ENCODE measurements at places on chromosomes 4 and X.

GRCh38 chr4:174517502-174518445 is 4.5 kb downstream of the HPGD start:
- DNase-seq, result no peak

- no peak for DNase-seq
These were observed 99.1 kb upstream of the EDNRA start for GRCh38 chr4:147381749-147382148.

GRCh38 chr4:60938181-60938580 is 261.9 kb upstream of the ADGRL3 start:
- DNase-seq, result no peak

DNA sequence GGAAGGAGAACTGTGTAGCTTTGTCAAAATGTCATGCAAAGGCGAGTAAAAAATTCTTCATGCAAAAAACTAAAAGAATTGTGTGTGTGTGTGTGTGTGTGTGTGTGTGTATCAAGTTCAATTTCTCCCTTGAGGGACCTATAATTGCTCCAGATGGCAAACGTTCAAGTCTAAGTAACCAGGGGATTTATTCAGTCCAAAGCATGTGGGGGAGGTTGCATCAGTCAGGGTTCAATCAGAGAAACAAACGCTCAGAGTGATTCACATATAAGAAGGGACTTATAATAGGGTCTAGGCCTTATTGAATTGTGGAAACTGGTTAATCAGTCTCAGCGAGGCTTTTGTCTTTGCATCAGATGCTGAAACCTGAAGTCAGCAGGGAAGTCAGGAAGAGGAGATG is 5.0 kb downstream of the DCAF8L1 start:
- no peak for DNase-seq

DNA sequence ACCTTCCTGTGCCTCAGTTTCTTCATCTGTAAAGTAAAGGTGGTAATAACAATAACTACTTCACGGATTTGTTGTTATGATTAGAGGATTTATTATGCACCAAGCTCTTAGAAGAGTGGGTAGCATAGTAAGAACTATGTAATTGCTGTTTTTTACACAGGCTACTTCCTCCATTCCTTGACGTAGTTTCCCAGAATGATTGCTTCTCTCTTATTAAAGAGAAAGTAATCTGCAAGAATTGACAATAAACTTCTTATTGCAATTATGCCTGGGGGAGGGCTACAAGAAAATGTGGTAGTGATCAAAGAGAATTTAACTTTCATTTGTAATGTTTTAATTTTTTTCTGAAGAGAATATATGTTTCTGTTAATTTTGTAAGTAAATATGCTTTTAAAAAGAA is 238.7 kb downstream of the GASK1B start:
- no peak for DNase-seq

- DNase-seq, result no peak
These were observed 141.0 kb downstream of the CHM start for GRCh38 chrX:85906399-85906798.

- DNase-seq, result no peak
These were observed 60.5 kb upstream of the PGRMC2 start for GRCh38 chr4:128347930-128348660.

DNA sequence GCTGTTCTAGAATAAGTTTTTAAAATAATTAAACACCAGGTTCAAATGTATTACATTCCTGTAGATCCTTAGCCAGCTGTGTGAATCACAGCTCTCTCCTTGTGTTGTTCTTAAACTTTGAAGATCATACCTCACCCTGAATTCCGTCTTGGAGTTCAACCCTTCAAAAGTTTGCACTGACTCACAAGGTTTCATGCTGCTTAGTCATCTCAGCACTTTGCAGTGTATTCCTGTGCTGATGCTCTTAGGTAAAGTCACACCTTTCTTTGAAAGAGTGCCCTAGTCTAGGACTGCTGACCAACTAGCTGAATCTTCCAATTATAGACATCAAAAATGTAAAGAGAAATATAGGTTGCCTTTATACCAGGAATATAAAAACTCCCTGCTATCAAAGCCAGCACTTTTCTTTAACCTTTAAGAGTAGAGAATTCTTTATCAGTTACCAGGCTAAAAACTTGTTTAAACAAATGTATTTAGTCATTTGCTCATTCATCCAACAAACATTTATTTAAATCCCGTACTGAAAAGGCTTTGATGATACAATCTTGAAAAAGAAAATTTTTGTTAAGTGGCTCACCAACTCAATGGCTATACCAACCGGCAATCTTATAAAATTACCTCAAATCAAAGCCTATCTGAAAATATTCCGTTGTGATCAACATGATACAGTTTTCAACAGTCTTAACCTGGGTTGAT is 169.7 kb downstream of the RAP1GDS1 start:
- no peak for DNase-seq

DNA sequence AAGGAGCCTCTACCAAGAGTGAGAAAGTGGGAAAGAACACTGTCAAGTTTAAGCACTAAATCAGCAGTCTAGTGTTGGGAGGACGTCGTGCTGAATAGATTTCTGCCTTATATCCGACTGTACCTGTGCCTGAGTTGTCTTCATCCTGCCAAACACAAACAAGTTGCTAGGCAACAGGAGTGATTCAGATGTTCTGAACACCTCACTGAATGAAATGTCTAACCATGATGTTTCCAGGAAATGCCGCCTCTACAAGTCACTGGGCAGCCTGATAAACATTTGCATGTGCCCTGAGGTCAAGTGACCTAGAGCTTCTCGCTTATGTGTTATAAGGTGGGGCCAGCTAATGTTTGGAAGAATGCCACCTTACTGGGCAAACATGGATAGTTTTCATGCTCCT is 37.9 kb downstream of the SGMS2 start:
- DNase-seq, result peak; percentile 96

DNA sequence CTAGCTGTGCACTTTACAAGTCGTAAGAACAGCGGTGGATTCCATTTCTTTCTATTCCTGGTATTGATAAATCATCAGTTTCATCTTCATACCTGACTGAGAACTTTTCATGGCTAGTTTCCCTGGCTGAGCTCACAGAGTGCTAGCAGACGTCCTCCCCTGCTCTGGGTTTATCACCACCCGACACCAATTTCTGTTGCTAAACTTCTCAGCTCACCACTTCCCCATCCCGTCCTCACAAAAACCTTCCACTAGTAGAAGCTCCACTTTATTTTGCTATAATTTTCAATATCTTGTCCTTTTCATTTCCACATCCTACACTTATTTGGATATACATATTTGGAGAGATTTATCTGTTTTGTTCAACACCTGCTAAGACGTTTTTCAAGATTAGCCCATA is 869.4 kb upstream of the FRG1 start:
- DNase-seq, result no peak

DNA sequence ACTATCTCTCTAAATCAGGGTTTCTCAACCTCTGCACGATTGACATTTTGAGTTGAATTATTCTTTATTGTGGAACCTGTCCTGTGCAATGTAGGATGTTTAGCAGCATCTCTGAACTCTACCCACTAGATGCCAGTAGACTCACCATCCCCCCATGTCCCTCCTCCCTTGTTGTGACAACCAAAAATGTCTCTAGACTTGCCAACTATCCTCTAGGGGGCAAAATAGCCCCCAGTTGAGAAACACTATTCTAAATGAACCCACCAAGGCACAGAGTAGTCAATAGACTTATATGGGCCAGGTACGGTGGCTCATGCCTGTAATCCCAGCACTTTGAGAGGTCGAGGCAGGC is 49.1 kb upstream of the GAB1 start:
- no peak for DNase-seq

GRCh38 chr4:140212194-140212593 is 58.2 kb upstream of the MAML3 start:
- DNase-seq, result no peak

- no peak for DNase-seq
These were observed 129.4 kb upstream of the BCOR start for GRCh38 chrX:40227125-40227524.

GRCh38 chr4:40845154-40845835 is 95.5 kb downstream of the NSUN7 start:
- DNase-seq, result peak; percentile 23

DNA sequence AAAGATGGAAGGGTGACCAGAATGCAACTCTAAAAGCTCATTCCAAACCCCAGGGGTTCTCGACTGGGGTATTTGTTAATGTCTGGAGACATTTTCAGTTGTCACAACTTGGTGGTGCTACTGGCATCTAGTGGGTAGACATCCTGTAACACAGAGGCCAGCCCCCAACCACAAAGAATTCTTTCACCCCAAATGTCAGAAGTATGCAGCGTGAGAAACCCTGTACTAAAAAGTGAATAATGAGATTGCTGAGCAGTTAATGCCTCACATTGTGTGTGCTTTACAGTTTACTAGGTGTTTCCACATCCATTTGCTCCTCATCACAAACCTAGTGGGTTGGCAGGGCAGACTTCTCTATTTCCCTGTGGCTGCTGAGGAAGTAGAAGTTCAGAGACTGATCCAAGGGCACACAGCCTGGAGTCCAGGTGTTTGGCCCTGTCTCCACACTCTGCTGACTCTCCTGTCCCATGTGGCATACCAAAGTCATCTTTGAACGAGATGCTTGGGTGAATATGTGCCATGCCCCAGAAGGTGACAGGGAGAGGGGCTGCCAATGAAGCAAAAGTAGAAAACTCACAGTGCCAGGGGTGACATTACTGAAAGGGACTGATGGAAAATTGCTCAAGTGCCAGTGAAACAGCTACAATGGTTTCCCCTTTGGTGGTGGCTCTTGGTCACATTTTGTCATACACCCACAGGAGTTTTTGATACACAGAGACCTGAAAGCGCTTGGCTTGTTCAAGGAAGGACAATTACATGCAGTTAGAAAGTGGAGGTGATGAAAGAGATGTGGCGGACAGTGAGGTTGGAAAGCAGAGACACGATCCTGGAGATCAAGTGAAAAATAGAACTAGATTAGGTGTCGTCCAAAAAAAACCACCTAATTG is 10.1 kb upstream of the TMEM154 start:
- DNase-seq, result no peak

GRCh38 chr4:182263562-182263961 is 20.4 kb downstream of the TENM3 start:
- DNase-seq, result no peak

- no peak for DNase-seq
These were observed 16.2 kb downstream of the JAKMIP1 start for GRCh38 chr4:6184169-6184568.

DNA sequence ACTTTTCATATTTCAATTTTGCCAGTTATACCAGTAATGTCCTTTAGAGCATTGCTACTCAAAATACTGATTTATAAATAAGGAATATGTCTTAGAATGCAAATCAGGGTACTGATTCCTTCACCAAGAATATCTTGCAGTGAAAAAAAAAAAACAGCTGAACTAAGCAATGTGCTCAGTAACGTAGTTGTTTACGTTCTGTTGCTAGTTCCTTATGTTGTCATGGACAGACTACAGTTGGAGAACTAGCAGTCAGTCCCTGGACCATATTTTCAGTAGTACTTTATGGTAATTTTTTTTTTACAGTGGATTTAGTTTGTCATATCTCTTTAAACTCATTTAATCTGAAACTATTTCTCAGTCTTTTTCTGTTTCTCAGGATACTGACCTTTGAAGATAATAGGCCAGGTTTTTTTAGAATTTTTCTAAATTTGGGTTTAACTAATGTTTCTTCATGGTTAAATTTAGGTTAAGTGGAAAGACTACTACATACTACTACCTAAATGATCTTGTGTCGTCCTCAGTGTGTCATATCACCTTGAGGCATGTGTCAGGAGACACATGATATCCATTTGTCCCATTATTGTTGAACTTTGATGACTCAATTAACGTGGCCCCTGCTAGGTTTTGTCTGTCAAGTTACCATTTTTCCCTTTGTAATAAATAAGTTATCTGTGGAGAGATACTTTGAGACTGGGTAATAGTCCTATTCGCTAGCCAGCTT is 21.0 kb downstream of the SMARCAD1 start:
- no peak for DNase-seq

DNA sequence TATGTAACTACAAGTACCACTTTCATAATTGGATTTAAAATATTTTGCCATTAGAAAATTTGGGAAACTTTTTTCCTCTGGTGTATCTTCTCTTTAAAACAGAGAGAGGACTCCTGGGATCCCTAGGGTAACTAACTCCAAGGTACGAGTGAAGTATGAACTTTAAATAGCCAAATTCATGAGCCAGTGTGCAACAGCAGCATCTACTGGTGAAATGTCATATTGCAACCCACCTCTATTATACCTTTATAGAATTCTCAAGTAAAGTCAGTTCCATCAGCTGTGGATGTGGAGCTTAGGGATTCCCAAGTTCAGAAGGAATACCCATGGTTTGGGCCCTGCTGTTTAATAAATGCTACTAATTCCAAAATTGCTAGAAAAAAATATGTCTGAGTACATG is 282.7 kb upstream of the TAPT1 start:
- no peak for DNase-seq

DNA sequence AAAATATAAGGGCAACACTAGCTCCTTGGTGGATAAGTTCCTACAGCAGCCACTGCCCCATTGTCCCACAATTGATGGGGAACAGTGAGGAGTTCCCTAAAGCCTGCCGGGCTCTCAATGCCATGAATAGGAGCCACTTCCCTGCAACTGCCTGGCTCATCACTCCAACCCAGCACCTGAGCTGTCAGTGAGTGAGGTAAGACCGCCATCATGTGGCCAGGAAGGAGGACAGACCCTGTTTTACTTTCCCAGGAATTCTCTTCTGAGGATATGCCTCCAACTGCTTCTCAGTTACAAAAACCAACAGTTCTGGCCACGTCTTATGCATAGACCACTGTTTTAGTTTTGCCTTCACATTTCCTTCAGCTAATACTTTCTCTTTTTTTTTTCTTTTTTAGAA is 45.5 kb downstream of the SRPX start:
- peak; percentile 38 for DNase-seq

GRCh38 chr4:127304356-127304755 is 328.4 kb upstream of the INTU start:
- DNase-seq, result no peak

DNA sequence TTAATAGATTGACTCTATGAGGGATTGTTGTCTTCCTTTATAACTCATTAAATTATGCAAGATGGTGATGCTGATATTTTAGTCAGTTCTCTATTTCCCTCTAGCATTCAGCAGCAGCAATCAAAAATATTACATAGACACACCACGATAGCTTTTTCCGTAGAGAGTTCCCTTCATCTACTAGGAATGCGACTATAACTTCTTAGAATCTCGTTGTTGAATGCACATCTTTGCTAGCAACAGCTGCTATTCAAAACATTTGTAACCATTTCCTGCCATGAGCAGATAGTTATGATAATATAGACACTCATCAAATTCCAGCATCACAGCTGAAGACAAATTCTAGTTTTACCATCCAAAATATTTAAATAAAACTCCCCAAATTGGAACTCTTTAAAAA is 147.4 kb upstream of the FGF13 start:
- DNase-seq, result no peak

DNA sequence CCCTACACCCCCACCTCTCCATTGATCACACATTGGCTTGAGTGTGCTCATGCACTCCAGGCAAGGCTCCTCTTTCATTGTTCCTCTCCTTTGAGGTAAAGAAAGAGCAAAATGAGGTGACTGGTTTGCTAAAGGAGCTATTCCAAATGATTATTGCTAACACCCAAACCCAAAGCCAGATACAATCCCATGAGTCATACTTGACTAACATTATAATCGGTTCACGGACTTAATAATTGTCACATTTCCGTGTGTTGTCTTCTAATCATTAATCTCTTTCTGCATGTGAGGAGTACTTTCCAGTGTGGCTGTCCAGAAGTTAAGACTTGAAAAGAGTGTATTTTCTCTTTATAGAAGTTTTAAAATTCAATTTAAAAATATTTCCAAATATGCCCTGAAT is 174.3 kb upstream of the SFRP2 start:
- no peak for DNase-seq

GRCh38 chr4:145883101-145883694 is 55.4 kb downstream of the ZNF827 start:
- no peak for DNase-seq

Measured in dermis blood vessel endothelial cell (primary cell).